Neural progenitor cell (in vitro differentiated cells): ENCODE measurements at places on chromosomes 4 and X.

DNA sequence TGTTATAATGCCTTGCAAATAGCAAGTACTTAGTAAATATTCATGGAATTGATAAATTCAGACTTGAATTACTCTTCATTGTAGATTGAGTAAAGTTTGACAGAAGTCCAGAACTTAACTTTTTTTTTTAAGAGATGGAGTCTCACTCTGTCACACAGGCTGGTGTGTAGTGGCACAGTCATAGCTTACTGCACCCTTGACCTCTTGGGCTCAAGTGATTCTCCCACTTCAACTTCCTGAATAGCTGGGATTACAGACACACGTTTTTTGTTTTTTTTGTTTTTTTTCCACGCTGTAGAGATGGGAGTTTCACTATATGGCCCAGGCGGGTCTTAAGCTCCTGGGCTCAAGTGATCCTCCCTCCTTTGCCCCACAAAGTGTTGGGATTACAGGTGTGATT lies 32.1 kb downstream of the UBE2K start:
- no peak overlapping the region for H3K4me3 ChIP-seq
- H3K4me1 ChIP-seq = no peaks in the 10 kb centered on the region
- DNase-seq = no peak
- H3K27ac ChIP-seq = no peak overlapping the region

- no peaks in the 10 kb centered on the region for H3K36me3 ChIP-seq
- H3K4me3 ChIP-seq = no peak overlapping the region
- no peaks in the 10 kb centered on the region for H3K4me1 ChIP-seq
- no peak overlapping the region for H3K27ac ChIP-seq
- peak; percentile 71 for DNase-seq
Measured at GRCh38 chrX:30141966-30142365, 73.4 kb upstream of the MAGEB2 start.

- H3K27ac ChIP-seq = no peak overlapping the region
- no peaks in the 10 kb centered on the region for H3K27me3 ChIP-seq
- no peak for DNase-seq
Measured at GRCh38 chrX:16573781-16574180, 76.2 kb upstream of the S100G start.

DNA sequence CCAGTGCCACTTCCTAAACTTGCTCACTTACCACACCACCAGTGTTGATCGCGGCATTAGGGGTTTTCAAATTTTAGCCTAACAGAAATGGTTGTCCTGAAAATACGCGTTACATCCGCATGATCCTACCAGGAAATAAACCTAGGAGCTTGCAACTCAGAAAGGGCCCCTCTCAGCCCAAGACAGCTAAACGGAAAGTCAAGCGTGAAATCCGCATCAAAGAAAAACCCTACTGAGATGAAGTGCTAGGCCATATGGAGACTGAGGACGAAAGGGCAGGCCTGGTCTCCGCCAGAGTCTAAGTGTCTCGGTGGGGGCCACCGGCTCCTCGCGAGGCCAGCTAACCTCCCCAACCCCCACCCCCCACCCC lies 626 bp downstream of the YTHDC1 start:
- H3K4me1 ChIP-seq = peaks cover 12% of the 10 kb centered on the region
- DNase-seq = peak; percentile 68
- peak overlapping the region; percentile 99 for H3K27ac ChIP-seq

GRCh38 chrX:1528186-1528883 lies 8.7 kb downstream of the P2RY8 start:
- no peak overlapping the region for H3K27ac ChIP-seq
- no peak overlapping the region for H3K4me3 ChIP-seq
- H3K4me1 ChIP-seq = no peaks in the 10 kb centered on the region
- DNase-seq = no peak

GRCh38 chr4:130705023-130705422 lies 1609.1 kb downstream of the C4orf33 start:
- H3K4me1 ChIP-seq = no peaks in the 10 kb centered on the region
- H3K27me3 ChIP-seq = no peaks in the 10 kb centered on the region
- H3K27ac ChIP-seq = no peak overlapping the region
- DNase-seq = no peak
- no peak overlapping the region for H3K4me3 ChIP-seq

DNA sequence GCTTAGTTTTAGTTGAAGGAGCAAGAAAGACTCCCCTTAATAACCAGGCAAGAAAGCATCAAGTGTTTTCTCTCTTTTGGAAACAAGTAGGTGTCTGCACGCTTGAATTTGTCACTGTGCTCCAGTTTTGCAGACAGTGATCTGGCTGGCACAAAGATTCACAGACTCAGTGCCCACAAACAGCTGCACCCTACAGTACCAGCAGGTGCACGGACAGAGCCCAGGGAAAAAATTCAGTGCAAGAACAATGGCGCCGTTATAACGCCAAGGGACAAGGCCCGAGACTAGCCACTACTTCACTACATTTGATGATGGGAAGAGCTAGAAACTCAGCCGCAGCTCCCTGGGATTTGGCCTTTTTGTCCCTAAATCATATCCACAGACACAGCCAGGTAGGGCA lies 56.0 kb downstream of the ZNF827 start:
- no peaks in the 10 kb centered on the region for H3K27me3 ChIP-seq
- no peak overlapping the region for H3K4me3 ChIP-seq
- H3K36me3 ChIP-seq = no peaks in the 10 kb centered on the region

GRCh38 chrX:52261125-52261462 lies 76.4 kb downstream of the MAGED4 start:
- no peaks in the 10 kb centered on the region for H3K4me1 ChIP-seq
- no peaks in the 10 kb centered on the region for H3K36me3 ChIP-seq
- H3K27ac ChIP-seq = no peak overlapping the region
- no peak for DNase-seq
- peak overlapping the region; percentile 67 for H3K4me3 ChIP-seq
